BE2C (cell line): ENCODE measurements at places on chromosomes 5 and 9.

DNA sequence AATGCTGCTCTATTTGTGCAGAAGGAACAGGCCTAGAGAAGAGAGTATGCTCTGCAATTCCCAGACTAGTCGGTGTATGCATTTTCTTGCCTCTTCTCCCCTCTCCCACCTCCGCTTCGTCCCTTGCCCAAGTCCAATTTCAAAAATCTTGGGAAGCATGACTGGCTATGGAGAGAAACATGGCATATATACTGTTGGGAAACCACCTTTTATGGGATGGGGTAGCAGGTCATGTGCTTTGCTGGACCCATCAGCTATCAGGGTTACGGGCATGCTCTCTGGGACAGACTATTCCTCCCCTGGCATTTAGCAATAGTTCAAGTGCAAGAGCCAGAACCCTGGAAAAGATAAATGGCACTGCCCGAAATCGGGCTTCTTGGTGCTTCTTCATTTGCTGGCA, 12.0 kb downstream of the ISL1 start:
- DNase-seq: no peak

DNA sequence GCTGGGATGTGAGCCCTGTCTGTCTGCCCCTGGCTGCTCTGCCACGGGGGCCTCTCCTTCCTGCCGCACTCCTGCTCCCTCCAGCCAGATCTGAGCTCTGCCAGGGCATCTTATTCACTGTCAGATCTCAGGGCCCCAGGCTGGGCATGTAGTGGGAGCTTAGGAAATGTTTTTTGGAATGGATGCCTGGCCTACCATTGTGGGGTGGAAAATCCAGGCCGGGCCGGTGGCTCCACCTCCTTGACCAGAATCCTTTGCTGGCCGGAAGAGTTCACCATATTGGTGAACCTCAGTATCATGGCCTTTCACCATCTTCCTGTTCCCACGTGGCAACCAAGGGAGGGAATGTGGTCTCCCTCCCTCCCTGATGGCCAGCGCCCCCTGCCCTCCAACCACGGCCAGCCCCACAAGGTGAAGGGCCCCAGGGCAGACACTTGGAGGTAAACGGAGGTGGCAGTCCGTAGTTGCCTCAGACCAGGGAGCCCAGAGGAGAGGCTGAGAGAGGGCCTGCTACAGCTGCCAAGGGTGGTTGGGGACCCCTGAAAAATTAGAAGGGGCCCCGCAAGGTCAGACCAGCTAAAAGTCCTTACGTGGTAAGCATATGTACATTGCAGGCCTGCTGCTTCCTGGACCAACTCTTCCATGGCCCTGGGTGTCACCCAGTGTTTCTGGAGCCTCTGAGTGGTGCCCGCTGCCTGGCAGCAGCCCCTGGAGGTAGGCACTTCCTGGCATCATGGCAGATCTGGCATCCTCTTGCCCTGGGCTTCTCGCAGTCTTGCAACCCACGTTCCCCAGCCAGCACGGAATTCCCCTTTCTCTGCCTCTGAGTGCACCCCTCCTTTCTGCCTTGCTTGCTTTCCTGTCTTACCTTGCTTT, 153.3 kb downstream of the RGS3 start:
- DNase-seq: no peak

- no peak for DNase-seq
Measured at GRCh38 chr9:96109680-96110351, 192.2 kb downstream of the HSD17B3 start.

GRCh38 chr5:7105358-7105757, 290.6 kb upstream of the ADCY2 start:
- no peak for DNase-seq
